ENCODE measurements at places on chromosomes 7 and 10.

GRCh38 chr7:23298141-23298881, 828 bp upstream of the MALSU1 start:
- no peak for DNase-seq

DNA sequence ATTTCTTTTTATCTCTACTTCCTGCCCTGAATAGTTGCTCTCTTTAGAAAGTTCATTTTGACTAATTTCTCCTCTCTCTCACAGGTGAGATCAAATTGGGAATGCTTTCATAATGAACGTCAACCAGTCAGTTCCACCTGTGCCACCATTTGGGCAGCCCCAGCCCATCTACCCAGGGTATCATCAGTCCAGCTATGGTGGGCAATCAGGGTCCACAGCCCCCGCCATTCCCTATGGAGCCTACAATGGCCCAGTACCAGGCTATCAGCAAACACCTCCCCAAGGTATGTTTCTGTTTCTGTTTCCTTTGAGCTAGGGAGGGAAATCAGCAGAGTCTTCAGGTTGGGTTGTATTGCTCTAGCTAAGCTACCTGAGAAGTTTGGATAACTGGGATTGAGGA, 2.5 kb downstream of the SEC24C start:
- no peak for DNase-seq

GRCh38 chr10:111650088-111650487, 533.5 kb downstream of the GPAM start:
- no peak for DNase-seq

- no peak for DNase-seq
Observed at GRCh38 chr10:1309617-1310270, 253.6 kb downstream of the WDR37 start.

- peak; percentile 22 for DNase-seq
Observed at GRCh38 chr7:51727441-51727840, 410.8 kb upstream of the COBL start.

GRCh38 chr7:156988343-156989185, 21.9 kb downstream of the MNX1 start:
- no peak for DNase-seq

DNA sequence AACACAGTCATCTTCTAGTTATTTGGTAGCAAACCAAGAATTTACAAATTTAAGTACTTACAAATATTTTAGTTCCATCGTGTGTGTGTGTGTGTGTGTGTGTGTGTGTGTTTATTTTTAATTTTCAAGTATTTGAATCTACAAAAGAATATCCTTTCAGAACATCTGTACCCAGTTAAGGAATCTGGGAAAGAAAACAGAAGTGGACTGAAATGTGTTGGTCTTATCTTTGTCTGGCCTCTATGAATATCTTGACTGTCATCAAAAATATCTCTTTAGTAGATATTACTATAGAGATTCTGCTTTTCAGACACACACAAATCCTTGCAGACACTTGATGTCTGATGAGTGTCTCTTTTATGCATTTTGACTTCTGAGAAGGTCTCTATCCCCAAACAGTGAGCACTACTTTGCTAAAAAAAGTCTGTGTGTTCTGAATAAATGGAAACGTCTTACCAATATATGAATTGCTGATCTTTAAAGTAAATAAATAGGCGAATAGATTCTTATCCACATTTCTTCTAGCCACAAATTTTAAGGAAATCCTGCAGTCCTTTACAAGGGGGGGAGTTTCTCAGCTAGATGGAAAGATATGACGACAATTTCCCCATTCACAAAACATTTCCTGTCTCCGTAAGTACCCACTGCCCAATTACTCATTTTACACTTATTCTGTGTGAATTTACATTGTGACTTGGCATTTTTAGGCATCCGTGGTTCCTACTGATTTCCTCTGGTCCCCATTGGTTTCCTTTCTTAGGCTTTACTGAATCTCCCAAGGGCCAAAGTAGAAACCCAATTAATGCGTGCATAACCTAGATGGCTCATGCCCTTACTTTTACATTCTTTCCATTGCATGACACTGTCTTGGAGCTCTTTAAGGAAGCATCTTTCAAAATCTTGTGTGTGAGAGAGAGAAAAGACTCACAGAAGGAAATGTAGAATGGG, 36.0 kb downstream of the NRCAM start:
- no peak for DNase-seq

- no peak for DNase-seq
Observed at GRCh38 chr7:157837047-157837446, 500.2 kb downstream of the DNAJB6 start.

DNA sequence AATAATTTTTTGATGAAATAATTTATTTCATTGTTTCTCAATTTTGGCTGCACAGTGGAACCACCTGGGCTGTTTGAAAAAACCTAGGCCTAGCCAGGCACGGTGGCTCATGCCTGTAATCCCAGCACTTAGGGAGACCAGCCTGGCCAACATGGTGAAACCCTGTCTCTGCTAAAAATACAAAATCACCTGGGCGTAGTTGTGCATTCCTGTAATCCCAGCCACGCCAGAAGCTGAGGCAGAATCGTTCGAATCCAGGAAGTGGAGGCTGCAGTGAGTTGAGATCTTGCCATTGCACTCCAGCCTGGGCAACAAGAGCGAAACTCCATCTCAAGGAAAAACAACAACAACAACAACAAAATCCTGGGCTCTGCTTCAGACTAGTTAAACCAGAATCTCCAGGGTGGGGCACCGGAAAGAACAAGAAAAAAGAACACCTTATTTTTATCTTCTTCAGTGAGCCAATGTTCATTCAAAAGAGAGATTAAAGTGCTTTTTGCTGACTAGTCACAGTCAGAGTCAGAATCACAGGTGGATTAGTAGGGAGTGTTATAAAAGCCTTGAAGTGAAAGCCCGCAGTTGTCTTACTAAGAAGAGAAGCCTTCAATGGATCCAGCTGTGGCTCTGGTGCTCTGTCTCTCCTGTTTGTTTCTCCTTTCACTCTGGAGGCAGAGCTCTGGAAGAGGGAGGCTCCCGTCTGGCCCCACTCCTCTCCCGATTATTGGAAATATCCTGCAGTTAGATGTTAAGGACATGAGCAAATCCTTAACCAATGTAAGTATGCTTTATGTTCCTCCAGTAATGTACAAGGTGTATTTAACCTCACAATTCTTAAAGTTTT, at the start of gene CYP2C18:
TSS of gene CYP2C18 (plus strand) at position 516 of the 841 bp plus-strand sequence. CDS start at position 607, 91 bp downstream.
- peak; percentile 67 for DNase-seq

DNA sequence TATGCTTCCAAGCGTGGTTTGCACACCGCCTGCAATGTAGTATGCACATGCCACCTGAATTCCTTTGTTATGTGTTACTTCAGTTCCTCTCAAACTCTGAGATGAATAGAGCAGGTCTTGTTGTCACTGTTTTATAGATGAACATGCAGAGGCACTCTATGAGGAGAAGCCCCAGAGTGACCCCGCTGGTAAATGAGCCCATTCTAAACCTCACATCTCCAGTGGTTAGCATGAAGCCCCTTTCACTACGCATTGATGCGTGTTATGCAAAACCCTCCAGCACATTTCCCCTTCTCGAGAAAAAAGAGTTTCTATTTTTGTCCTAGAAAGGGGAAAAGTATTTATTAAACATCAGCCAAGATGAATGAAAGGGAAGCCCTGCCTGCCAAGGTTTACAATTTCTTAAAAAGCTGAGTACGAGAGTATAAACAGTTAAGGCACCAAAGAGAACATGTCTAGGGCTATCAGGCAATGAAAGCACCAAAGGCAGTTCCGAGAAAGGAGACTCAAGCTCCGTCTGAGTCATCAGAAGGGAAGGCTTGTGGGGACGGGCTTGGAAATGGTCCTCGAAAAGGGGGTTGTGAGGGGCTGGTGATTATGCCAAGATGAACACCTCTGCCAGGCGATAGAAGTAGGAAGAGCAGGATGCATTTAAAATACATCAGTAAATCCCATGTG, 58.7 kb upstream of the PFKP start:
- no peak for DNase-seq

DNA sequence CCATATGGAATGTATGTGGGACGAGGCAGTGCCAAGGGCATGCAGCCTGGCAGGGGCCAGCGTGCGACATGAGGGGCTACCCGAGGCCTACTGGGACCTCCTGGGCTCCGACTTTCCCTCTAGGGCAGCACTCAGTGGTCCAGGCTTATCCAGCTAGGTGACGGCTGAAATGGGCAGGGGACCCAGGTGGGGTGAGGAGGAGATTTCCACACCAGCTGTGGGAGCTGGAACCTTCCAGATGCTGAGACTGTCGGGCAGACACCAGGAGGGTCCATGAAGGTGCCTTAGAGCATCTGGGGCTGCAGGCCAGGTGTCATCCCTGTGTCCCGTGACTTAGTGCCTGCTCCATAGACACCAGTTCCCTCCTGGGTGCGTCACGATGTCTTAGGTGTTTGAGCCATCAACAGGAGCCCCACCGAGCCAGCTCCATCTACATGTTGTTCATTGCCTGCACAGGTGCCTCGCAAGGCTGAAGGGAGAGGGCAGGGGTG, 13.4 kb downstream of the ZNF316 start:
- DNase-seq: no peak

GRCh38 chr10:43972976-43973647, 324.4 kb upstream of the ZNF32 start:
- DNase-seq: no peak

DNA sequence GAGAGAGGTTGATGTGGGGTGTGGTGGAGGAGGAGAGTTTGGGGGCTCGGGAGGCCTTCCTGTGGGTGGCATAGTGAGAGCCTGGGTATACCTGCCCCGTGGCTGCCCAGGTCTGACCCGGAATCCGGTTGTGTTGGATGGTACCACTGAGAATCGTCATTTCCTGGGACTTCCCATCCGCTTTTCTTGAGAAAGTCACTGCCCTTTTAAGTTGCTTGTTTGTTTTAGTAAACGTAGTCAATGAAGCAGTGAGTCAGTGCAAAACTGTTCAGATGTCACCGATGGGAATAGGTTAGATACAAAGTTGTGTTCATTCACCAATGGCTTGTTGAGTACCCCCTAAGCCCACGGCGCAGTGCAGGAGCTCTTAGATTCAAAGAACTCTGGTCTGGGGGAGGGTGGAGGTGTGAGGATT, 285.8 kb downstream of the CAMK1D start:
- no peak for DNase-seq

DNA sequence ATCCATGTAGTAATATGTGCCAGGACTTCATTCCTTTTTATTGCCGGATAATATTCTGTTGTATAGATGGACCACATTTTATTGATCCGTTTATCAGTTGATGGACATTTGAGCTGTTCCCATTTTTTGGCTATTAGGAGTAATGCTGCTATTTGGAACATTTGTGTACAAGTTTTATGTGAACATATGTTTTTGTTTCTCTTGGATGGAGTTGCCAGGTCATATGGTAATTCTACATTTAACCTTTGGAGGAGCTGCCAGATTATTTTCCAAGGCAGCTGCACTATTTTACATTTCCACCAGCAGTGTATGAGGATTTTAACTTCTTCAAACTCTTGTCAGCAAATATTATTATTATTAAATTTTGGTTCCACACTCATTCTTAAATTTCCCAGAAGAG, 59.2 kb downstream of the C10orf90 start:
- no peak for DNase-seq

DNA sequence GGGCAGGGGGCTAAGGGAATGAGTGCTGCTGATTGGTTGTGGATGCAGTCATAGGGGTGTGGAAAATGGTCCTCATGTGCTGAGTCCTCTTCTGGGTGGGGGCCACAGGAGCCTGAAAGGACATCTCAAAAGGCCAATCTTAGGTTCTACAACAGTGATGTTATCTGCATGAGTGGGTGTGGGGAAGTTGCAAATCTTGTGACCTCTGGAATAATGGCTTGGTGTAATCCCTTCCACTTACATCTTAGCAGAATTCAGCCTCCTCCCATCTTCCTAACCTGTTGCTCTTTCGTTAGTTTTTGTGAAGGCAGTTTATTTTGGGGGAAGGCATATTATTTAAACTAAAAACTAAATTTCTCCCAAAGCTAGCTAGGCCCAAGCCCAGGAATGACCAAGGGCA, 42.0 kb upstream of the OIT3 start:
- DNase-seq: no peak

DNA sequence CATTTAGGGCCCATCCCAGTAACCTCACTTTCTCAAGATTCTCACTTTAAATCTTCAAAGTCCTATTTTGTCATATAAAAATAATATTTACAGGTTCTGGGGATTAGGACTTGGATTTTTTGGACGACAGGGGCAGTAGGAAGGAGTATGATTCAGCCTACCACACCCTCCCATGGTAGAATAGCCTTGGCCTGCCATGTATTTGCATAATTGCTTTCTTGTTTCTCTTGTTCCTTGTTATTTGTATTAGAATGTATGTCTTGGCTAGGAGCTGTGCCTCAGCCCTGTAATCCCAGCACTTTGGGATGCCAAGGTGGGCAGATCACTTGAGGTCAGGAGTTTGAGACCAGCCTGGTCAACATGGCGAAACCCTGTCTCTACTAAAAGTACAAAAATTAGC, 92.5 kb downstream of the ELAPOR2 start:
- no peak for DNase-seq

DNA sequence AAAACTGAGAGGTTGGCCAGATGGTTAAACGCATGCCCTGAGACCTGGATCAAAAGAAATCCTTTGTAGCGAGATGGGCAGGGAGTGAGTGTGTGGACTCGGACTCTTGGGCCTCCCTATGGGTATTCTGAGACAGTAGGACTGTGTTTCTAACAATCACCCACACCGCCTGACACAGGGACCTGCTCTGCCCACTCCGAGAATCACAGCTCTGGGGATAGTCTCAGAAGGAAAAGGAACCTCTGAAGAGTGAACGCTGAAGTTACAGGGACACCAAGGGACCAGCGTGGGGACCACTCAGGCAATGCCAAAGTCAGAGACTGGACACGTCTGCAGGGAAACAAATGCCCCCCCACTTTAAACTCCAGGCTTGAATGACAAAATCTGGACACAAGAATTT, 242.1 kb upstream of the TCERG1L start:
- no peak for DNase-seq

- DNase-seq: no peak
Observed at GRCh38 chr10:75179657-75180177, 30.9 kb upstream of the VDAC2 start.

DNA sequence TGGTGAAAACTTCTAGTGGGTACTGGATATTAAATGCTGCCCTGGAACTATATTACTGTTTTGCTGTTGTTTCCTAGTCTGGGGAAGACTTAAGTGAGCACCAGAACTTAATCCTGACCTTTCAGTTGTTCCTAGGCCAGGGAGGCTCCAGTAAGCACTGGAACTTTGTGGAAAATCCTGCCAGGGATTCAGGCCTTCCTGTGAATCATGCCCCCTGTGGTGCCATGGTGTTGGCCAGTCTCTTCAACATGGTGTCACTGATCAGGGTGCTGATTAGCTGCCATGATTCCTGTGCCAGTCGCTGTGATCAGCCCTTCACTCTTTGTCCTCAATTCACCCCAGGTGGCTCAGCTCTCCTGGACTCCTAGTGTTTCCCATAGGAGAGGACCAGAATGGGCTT, 8.5 kb upstream of the AOAH start:
- DNase-seq: no peak

DNA sequence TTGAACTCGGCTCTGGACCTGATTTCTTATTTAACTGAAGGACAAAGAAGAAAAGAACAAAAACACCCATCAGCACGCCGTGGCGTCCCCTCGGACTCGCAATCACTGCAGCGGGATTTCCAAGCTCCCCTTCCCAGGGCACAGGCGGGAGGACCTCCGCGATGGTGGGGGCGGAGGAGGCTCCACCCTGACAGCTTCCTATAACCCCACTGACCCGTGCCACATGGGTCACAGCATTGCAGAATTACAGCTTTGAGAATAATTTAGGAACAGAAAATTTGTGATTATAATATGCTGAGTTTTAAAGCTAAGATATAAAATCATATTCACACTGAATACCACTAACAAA, 129.7 kb upstream of the SEC61G start:
- DNase-seq: no peak

Measured in small intestine (tissue), 16 donors.